T-helper 1 cell (primary cell): ENCODE measurements at places on chromosomes 2 and 18.

- no peak for DNase-seq
Observed at GRCh38 chr2:156124458-156124857, 208.1 kb downstream of the NR4A2 start.

DNA sequence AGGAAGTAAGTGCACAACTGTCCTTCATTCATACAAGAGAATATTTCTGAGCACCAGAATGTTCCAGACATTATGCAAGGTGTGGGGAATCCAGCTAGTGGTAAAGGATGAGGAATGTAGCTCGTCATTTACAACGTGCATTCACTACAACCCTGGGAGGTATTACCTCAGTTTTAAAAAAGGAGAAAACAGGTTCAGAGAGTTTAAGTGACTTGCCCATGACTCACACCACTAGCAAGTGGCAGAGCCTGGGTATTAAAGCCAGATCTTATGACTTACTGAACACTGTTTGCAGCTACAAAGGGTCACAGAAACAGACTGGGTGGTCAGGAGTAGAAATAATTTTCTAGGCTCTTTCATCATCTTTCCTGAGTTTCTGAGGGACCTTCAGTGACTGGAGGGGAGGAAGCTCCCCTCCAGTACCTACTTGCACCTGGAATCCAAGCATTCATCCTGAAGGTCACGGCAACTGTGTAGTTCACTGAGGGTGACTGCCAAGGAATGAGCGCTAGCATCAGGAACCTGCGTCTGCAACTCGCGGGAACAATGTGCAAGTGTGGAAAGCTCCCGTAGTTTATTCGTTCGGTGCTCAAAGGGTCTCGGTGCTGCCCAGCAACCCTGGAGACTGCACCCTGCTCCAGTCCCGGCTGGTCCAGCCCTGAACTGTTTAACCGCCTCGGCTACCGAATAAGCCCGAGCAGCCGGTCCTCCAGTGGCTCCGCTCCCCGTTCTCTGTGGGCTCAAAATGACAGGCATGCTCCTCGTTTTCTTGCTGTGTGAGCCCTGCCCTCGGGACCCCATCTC, 647 bp downstream of the CCDC121 start:
- DNase-seq: no peak

DNA sequence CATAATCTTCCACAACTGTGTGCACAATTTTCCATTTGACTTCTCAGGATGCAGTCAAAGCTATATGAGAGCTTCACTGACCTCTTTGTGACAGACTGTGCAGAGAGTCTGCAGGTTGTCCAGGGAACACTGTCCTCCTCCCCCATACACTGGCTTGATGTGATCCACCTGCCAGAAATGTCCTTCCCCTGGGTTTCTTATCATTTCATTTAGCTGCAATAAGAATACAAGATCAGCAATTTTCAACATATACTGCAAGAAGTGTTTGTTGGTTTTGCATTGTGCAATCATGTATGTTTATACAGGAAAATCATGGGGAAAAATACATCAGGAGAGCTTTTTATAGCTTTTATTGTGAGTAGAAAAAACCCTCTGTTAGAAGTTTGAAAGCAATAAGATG, 150.7 kb downstream of the RAB3GAP1 start:
- no peak for DNase-seq

DNA sequence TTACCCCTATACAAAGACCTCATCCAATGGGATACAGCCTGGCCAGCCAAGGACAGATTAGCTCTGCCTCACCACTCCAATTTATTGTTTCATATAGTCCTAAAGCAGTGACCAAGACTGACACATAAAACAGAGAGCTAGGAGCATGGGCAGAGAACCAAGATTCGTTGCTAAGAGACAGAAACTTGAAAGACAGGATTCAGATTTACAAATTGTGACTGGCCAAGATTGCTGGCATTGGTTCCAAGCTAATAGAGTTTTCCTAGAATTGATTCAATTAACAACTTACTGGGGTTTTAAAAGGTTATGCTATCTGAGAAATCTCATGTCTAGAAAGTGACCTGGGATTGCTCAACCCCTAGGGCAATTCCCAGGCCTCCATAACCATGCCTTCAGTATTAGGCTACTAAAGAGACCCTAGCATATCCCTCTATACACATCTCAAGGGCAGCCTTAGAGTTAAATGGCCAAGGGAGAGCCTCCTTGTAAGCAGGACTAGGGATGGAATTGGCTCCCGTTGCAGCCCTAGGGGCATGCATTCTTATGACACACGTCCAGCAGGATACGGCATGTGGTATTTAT, 75.6 kb downstream of the ICOS start:
- no peak for DNase-seq

DNA sequence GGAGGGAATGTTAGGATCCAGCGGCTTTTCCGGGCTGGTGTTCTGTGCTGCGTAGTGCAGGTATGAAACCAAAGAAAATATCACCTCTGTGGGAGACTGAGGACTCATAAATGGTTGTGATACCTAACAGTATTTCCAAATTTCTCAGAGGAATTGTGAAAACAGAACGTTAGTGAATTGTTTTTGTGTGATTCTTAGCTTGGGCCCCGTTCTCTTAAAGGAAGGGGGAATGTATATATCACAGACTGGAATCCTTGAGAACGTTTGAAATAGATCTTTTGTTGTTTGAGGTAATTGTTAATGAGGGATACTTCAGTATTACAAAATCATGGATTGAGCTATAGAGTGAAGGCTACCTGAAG, 834 bp downstream of the ZNF638 start:
- no peak for DNase-seq

GRCh38 chr2:231277962-231278361, 79.5 kb downstream of the ARMC9 start:
- DNase-seq: no peak

GRCh38 chr2:9897846-9898245, 53.6 kb upstream of the GRHL1 start:
- DNase-seq: no peak

GRCh38 chr2:191222952-191223351, 22.3 kb upstream of the MYO1B start:
- DNase-seq: no peak

- no peak for DNase-seq
Observed at GRCh38 chr2:74764429-74765272, 69.3 kb upstream of the HK2 start.

DNA sequence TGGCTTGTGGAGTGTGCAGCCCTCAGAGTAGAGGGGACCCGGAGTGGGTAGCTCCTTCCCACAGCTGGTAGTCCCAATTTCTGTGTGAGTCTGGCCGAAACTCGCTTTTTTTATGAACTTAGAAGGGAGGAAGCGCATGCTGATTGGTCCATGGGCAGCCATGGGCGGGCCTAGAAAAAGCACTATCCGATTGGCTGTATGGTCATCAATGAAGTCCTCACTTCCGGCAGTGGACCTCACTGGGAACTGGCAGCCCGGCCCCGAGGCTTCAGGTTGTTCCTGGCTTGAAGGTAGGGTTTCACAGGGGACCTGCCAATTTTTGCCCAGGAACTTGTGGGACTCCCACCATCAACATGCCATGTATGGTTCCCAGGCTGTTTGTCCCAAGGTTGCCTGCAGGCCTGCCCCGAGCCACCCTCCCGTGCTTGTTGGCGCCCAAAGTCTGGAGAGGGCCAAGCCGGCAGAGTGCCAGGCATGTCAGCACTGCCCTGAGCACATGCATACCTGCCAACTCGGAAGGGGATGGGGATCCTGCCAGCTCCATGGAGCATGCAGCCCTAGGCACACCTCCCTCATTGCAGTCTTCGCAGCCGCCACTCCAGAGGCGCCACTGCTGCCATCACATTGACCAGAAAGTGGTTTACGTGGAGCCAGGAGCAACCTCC, 98.5 kb downstream of the ATP9B start:
- no peak for DNase-seq

GRCh38 chr2:213920014-213920413, 490.8 kb upstream of the VWC2L start:
- no peak for DNase-seq

DNA sequence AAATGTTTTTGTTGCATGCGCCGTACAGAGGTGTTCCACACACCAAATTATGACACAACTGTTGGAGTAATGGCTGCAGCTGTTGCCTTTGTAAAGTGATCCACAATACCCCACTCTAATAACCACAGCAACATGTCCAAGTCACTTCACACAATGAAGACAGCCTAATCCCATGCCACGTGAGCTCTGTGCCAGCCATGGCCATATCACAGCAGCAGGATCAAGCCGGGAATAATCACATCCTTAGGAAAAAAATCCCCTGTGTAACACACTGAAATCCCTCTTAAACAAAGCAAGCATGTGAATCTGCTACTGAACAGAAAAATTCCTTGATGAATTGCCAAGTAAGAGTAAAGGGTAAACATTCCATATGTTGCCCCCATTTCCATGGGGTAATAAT, 179.5 kb upstream of the PARD3B start:
- DNase-seq: no peak

- DNase-seq: no peak
Observed at GRCh38 chr2:30106543-30106942, 40.3 kb upstream of the YPEL5 start.
